Renal pelvis (tissue), 12 donors: ENCODE measurements at places on chromosomes 12 and 14. TPM values are rescaled to one million over a fixed set of nuclear protein-coding genes. Genes with fewer than 3 reads are reported as not detected.

Gene PRIMA1
- polyA plus RNA-seq, result 1.5 TPM

Gene CLEC4C
- not detected for polyA plus RNA-seq

Gene RFX4
- 0.16 TPM for polyA plus RNA-seq

Gene CCDC177
- polyA plus RNA-seq, result 0.16 TPM

Gene PARP2
- polyA plus RNA-seq, result 47.7 TPM

Gene KERA
- polyA plus RNA-seq, result not detected

Gene SSPN
- 14.3 TPM for polyA plus RNA-seq

Gene FAM234B
- 11.4 TPM for polyA plus RNA-seq

Gene DEPDC4
- polyA plus RNA-seq, result 5.7 TPM

Gene SLC41A2
- polyA plus RNA-seq, result 6.1 TPM

Gene P2RX7
- polyA plus RNA-seq, result 0.54 TPM

Gene STRN3
- polyA plus RNA-seq, result 39.9 TPM

Gene SDSL
- 16.2 TPM for polyA plus RNA-seq

Gene ABCD4
- 143 TPM for polyA plus RNA-seq
